Activated T-helper 17 cell treated with anti-CD3 and anti-CD28 coated beads, Interleukin-2, amount 50 U/mL, for 72 hours (primary cell): ENCODE measurements at places on chromosomes 16 and 17. TPM values are rescaled to one million over a fixed set of nuclear protein-coding genes. Genes with fewer than 3 reads are reported as not detected.

The CD300H gene
- total RNA-seq = not detected

The RGS11 gene
- total RNA-seq = 0.11 TPM

DNA sequence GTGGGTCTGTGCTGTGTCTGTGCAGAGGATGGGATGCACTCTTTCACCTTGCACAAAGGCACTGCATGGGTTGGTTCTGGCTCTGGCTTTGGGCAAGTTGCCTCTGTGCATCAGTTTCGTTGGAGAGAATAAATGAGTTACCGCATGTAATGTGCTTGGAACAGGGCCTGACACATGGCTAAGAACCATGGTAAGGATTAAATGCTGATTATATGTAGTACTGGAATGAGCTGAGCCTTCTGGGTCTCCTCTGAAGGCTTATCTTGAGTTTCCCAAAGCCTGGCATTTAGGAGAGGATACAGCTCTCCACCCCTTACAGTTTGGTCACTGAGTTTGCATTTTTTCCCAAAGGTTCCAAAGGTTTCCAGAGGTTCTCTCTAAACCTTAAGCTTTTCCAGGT is 69.1 kb downstream of the KSR1 start:
- no peak for ATAC-seq

- ATAC-seq = no peak
These were observed 62.0 kb upstream of the CRHR1 start for GRCh38 chr17:45722161-45722560.

DNA sequence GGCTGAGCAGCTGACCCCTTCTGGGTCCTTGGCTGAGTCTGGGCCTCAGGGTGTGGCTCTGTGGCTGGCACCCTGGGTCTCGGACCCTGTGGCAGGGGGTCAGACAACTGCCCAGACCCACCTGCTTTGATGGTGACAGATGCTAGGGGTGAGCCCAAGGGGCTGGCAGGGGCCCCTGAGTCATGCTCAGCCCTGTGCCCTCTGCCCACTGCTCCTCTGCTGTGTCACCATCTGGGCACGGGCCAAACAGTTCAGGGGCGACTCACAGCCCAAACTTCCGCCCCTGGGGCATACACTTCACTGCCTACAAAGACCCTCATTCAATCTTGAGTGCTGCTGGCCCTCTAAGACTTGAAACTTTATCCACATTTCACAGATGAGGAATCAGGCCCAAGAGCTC is 5.7 kb downstream of the ADGRG1 start:
- peak; percentile 27 for ATAC-seq

- ATAC-seq = peak; percentile 42
These were observed 14.4 kb upstream of the GPRC5B start for GRCh38 chr16:19898924-19899604.

DNA sequence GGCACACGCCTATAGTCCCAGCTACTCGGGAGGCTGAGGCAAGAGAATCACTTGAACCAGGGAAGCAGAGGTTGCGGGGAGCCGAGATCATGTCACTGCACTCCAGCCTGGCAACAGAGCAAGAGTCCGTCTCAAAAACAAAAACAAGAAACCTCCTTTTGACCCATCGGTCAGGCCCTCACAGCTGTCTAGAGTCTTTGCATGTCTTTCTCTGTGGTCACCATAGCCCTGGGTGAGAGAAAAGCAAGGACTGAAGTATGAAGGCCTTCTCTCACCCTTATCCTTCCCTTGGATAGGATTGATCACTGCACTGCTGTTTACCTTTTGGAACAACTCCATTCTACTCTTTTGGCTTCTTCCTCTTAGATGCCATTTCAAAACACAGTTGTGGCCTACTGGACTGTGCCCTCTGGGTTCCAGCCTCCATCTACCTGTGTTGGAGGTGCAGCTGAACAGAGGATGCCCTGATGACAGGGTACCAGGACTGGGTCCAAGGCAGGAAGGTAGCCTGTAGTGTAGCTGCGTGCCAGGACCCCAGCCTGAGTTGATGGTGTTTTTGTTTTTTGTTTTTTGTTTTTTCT is 37.1 kb downstream of the LDHD start:
- no peak for ATAC-seq
